Fibroblast of skin of right biceps (primary cell): ENCODE measurements at places on chromosomes 5 and 9.

- no peak for DNase-seq
Measured at GRCh38 chr5:75351139-75351926, 14.3 kb downstream of the HMGCR start.

DNA sequence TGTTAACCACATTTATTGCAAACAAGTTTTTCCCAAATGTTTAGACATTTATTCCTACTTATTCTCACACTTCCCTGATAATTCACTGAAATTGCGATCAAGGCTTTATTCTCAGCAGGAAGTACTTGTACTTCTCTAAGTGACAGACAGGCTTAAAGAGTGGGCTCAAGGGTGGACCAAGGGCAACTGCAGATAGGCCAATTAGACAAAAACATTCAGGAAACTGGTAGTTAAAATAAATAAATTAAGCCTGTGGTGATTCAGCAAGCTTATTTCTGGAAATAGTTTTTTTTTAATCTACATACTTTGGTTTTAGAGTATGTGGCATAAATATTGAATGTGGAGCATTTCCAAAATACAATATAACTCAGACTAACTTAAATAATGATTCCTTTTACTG, 136.1 kb downstream of the UGCG start:
- DNase-seq = peak; percentile 87

DNA sequence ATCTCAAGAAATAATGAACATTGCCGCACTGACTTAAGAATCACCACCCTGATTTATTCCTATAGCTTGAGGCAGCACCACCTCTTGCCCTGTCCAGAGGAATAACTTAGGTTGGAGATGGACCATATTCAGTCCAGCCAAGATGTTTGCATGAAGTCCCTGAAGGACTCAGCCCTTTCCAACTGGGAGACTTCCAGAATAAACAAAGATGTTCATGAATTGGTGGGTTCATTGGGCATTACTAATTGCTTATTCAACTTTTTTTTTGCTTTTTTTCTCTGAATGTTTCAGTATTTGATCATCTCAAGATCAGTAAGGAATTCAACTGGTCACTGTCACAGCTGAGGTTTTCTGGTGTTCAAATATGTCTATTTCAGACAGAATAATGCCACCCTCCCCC, 470.6 kb downstream of the CCDC171 start:
- peak; percentile 85 for DNase-seq

GRCh38 chr9:16371306-16371705, 499.2 kb downstream of the BNC2 start:
- DNase-seq = no peak

DNA sequence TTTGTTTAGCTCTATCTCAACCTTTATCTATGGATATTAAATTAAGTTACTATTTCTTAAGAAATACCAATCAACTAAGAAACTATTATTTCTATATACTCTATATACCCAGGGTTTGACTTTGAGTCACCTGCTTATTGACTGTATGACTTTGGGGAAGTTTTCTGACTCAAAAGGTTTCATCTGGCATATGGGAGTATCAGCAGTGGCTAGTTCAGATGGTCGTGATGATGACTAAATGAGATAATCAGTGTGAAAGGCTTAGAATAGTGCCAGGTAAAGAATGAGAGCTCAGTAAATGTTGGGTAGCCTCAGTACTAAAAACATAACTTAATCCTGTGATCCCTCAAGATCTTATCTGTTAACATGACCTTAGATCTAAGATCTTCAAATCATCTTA, 179.7 kb upstream of the ISL1 start:
- no peak for DNase-seq

DNA sequence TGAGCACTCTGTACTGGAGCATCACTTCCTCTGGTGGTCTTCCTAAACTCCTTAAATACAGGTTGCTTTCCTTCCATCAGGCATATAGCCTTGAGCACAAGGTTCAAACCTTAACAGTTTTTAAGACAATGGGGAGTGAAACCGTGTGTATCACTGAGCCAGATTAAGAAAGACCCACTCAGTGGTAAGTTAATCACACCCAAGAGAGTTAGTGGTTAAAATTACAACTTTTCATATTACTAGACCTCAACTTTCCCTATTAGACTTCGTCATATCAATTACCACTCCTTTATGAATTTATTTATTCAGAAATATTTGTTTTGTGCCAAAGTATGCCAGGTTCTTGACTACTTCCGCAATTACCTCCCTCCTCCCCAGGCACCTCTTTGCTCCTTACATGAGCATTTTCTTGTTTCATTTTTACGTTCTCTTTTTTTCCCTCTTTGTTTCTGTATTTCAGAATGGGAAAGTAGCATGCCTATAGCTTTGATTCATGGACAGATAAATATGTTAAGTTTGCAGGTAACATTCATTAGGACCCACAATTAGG, 351.0 kb downstream of the KIAA0825 start:
- no peak for DNase-seq

DNA sequence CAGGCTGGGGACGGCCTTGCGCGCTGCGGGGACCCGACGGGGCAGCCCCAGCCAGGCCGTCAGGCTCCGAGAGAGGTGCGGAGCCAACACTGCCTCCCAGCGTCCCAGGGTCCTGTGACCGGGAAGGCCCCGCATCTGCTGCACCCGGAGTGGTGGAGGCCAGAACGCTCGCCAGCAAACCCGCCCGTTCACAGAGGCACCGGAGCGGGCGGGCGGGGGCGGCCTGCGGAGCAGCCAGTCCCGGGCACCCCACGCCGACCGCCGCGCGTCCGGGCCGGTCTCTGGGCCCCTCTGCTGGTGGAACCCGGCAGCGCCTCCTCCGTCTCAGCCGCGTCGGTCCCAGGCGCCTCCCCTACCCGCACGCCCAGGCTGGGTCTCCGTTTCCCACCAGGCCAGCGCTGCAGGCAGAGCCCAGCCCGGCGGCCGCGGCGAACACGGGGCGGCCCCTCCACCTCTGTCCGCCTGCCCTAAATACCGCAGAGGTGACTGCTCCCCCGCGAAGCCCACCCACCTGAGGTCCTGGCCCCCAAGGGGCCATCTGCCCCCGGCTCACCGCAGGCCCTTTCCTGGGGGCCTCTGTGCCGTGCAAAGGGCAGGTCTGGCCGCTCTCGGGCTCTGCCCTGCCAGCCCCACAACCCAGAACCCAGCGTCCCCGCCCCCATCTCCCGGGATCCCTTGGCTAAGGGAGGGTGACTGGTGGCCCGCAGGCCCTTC, 15.9 kb downstream of the EXD3 start:
- DNase-seq = peak; percentile 53

- no peak for DNase-seq
Measured at GRCh38 chr5:180815293-180815917, 12.8 kb upstream of the MGAT1 start.

DNA sequence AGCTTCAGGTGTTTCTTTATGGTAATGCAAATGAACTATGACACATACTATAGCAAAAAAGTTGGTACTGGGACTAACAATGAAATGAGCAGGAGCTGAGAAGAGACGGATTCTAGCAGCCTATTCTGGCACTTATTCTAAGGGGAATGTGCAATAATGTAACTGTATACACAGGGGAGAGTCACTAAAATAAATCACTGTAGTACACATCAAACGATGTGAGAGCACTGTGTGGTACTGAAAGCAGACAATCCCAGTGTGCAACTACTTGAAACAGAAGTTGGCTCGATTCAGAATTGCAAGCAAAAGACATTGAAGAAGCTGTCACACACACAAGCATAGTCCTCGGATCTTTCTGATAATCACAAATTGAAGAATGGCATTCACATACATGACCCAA, 1713.0 kb upstream of the CDH9 start:
- DNase-seq = no peak
